Suppressor macrophage treated with lipopolysaccharide for 4 hours (primary cell): ENCODE measurements at places on chromosomes 11 and 22.

- no peak for DNase-seq
Measured at GRCh38 chr22:23829845-23830372, 8.9 kb downstream of the DERL3 start.

DNA sequence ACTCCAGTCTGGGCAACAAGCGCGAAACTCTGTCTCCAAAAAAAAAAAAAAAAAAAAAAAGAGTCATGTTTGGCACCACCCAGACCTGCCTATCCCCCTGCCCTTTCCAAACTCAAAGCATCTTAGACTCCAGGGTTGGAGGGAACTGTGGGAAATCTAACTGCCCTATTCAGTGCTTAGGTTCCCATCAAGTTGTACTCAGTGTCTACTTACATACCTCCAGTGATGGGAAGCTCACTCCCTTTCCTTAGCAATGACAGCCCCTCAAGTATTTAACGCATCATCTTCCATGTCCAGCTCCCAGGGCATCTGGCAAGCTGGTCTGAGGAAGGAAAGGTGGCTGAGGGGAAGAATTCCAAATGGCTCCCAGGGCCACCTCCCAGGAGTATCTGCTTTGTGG is 3.0 kb downstream of the ACTN3 start:
- no peak for DNase-seq

DNA sequence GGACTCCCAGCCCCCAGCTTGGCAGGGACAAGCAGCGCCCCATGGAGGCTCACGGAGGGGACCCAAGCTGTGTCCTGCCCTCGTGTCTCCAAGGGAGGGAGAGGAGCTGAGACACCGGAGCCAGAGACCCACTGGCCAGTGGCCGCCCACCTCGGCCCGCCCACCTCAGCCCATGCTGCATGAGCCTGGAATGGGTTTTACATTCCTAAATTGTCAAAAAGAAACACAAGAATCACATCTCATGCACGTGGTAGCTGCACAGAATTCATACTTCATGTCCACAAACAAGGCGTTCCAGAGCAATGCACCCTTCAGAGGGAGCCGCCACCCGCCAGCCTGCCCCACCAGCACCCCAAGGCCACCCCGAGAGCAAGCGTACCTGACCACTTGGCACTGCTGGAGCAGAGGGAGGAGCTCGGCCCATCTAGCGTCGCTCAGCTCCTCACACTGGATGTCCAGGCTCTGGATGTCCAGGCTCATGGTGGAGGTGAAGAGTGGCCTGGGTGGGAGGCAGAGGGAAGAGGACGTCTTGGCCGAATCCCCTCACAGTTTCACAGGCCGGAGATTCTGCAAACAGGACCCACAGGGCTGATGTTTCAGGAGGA is 5.3 kb downstream of the RNH1 start:
- DNase-seq = no peak

GRCh38 chr22:20423906-20424551 is 13.6 kb downstream of the SCARF2 start:
- DNase-seq = no peak
